ENCODE measurements at places on chromosomes 6 and 20. TPM values are rescaled to one million over a fixed set of nuclear protein-coding genes. Genes with fewer than 3 reads are reported as not detected.
A peak's percentile ranks its signal among the peaks of the same experiment; 100 is the strongest.

Gene PREX1
- 9.1 TPM for total RNA-seq

- H3K36me3 ChIP-seq = no peaks in the 10 kb centered on the region
- H3K4me3 ChIP-seq = no peak overlapping the region
- no peaks in the 10 kb centered on the region for H3K27me3 ChIP-seq
- no peak for DNase-seq
These were observed 294.4 kb upstream of the PRDM1 start for GRCh38 chr6:105791583-105792318.

Gene BMP5
- total RNA-seq = not detected

- peaks cover 21% of the 10 kb centered on the region for H3K4me1 ChIP-seq
- no peaks in the 10 kb centered on the region for H3K36me3 ChIP-seq
These were observed 96.6 kb upstream of the FOXP4 start for GRCh38 chr6:41449399-41450245.

- H3K4me1 ChIP-seq = peaks cover 30% of the 10 kb centered on the region
- DNase-seq = no peak
- H3K36me3 ChIP-seq = no peaks in the 10 kb centered on the region
- H3K27ac ChIP-seq = peak overlapping the region; percentile 90
- no peaks in the 10 kb centered on the region for H3K27me3 ChIP-seq
These were observed 396 bp downstream of the RNASET2 start for GRCh38 chr6:166955865-166956443.

Gene UST
- total RNA-seq = 19.0 TPM

DNA sequence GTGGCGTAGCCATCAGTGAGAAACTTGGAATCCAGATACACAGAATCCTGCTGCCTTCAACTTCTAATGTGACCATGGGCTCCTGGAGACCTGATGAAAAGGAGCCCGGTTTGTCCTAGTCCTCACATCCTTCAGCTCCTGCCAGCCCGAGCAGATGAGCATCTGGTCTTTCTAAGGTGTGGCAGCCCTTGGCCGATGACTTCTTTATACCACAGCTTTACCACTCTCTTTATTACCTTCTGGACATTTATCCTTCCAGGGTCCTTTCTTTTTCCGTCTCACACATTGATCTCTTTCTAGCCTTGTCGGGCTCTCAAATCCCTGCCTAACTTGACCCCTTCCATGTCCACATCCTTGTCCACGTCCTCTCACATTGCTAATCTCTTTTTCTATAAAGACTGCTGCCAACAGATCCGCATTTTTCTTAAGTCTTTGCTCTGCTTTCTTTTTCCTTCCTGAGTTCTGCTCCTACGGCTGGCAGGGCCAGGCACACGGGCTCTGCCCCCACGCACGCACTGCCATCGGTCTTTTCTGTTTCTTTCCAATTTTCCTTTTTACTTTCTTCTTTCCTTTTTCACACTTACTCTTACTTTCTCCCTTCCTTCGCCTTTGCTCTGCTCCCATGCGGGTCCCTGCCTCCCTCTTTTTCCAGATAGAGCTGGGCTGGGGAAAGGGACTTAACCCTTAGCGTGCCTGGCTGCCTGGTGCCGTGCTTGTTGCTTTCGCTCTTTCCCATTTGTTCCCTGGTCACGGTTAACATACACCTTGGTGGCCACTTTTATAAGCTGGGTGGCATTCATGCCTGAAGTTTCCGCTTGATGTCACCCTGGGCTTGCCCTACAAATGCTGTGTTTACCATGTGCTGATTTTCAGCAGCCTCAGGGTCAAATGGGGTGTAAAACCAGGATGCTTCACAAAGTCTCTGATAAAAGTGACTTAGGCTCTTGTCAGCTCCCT lies 9.4 kb upstream of the GMPR start:
- DNase-seq = no peak
- H3K4me1 ChIP-seq = no peaks in the 10 kb centered on the region
- H3K27ac ChIP-seq = no peak overlapping the region
- H3K4me3 ChIP-seq = no peak overlapping the region

- no peaks in the 10 kb centered on the region for H3K4me1 ChIP-seq
- peaks cover 28% of the 10 kb centered on the region for H3K27me3 ChIP-seq
- H3K4me3 ChIP-seq = no peak overlapping the region
- DNase-seq = no peak
These were observed 48.5 kb downstream of the TRIM27 start for GRCh38 chr6:28875191-28875747.

- H3K36me3 ChIP-seq = no peaks in the 10 kb centered on the region
- no peak for DNase-seq
- H3K4me1 ChIP-seq = peaks cover 19% of the 10 kb centered on the region
- H3K27me3 ChIP-seq = no peaks in the 10 kb centered on the region
These were observed 87.7 kb downstream of the TFAP2C start for GRCh38 chr20:56716806-56717205.

DNA sequence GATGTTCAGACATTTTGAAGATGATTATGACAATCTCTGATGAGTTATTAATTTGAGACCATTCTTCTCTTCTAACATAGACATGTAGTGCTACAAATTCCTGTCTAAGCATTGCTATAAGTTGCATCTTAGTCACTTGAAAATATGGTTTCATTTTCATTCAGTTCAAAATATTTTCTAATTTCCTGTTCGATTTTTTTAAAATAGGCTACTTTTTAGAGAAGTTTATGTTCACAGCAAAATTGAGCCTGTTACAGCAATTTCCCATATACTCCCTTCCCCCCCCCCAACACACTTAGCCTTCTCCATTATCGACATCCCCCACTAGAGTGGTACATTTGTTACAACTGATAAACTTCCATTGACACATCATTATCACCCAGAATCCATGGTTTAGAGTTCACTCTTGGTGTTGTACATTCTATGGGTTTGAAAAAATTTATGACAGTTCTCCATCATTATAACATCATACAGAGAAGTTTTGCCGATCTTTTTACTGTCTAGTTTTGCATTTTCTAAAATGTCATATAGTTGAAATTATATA lies 31.2 kb downstream of the PLAGL1 start:
- H3K27ac ChIP-seq = no peak overlapping the region
- H3K27me3 ChIP-seq = no peaks in the 10 kb centered on the region
- DNase-seq = no peak
- H3K4me3 ChIP-seq = no peak overlapping the region
- H3K4me1 ChIP-seq = no peaks in the 10 kb centered on the region

- peaks cover 7% of the 10 kb centered on the region for H3K4me1 ChIP-seq
- H3K4me3 ChIP-seq = no peak overlapping the region
- peaks cover 2% of the 10 kb centered on the region for H3K27me3 ChIP-seq
- no peaks in the 10 kb centered on the region for H3K36me3 ChIP-seq
- no peak for DNase-seq
These were observed 124.4 kb downstream of the KCNQ5 start for GRCh38 chr6:72746276-72746675.

DNA sequence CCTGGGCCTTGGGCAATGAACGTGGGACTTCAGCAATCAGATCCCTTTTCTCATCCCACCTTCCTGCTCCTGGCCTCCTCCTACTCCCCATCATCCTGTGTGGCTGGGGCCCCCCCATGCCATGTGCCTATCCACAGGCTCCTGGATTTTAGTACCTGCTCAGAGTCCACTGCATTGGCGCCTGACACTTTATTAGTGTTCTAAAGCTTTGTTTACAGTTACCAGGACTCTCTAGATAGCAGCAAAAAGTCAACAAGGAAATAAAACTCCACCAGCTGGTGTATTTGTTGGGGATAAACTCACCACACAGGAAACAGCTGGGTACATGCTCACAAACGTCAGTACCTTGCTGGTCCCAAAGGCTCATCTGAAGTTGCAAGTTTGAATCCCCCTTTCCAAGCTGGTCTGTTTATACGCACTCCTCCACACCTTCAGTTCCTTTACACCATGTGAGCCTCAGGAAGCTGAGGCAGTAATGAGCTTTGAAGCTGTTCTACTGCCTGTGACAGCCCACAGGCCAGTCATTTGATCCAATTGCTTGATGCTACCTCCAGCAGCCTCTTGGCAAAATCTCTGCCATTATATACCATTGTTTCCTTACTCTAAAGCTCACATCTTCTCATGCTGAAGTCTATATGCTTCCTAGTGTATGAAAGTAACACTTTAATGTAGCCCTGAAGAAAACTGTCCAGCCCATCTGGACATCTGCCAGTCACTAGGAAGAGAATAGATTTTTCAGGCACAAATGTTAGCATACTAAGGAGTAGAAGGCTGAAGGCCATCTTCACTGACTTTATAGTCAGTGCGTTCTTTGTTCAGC lies 76.6 kb downstream of the ANKEF1 start:
- no peaks in the 10 kb centered on the region for H3K4me1 ChIP-seq
- no peaks in the 10 kb centered on the region for H3K27me3 ChIP-seq
- DNase-seq = no peak
- H3K27ac ChIP-seq = no peak overlapping the region

Gene OR2J3
- total RNA-seq = not detected

- no peak overlapping the region for H3K27ac ChIP-seq
- H3K36me3 ChIP-seq = no peaks in the 10 kb centered on the region
- H3K4me3 ChIP-seq = no peak overlapping the region
- H3K27me3 ChIP-seq = no peaks in the 10 kb centered on the region
- no peak for DNase-seq
These were observed 516.8 kb upstream of the MARCKS start for GRCh38 chr6:113340371-113340770.

Measured in suprapubic skin (tissue), 4 donors.